ENCODE measurements at places on chromosomes 3 and 15.

DNA sequence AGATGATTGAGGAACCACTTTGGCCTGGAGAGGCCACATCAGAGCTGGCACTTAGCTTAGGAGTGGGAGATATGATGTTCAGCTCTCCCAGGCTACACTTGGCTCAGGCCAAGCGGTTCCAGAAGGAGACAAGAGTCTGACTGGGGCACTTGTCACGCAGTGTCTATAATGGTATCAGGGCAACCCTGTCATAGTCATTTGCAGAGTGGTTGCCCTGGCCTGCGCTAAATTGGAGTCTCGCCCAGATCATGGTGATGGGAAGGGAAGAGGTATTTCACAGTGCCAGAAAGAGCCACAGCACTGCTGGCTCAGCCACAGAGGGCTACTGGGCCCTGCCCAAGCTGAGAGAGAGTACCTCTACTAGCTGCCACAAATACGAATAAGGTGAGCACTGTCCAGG, 186.9 kb upstream of the CRBN start:
- no peak for DNase-seq

DNA sequence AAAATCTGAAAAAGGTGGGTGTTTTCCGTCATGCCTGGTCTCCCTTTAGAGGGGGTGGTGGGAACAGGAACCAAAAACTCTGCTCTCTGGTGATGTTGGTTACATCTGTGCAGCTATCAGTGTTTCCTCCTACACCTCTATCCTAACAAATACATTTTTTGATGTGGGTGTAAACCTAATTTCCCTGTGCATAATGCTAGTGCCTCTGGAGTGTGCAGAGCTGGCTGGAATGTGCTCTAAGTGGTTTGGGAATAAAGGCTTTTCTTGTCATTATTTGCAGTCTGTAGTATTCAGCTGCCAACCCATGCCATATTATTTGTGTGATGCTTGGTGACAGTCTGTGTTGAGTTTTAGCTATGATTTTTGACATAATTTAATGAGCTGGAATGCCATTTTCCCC, 547.6 kb downstream of the NLGN1 start:
- DNase-seq: no peak

- no peak for DNase-seq
Measured at GRCh38 chr3:18394384-18394995, 30.6 kb downstream of the SATB1 start.

- DNase-seq: no peak
Measured at GRCh38 chr3:130820976-130821375, 72.9 kb upstream of the ATP2C1 start.

DNA sequence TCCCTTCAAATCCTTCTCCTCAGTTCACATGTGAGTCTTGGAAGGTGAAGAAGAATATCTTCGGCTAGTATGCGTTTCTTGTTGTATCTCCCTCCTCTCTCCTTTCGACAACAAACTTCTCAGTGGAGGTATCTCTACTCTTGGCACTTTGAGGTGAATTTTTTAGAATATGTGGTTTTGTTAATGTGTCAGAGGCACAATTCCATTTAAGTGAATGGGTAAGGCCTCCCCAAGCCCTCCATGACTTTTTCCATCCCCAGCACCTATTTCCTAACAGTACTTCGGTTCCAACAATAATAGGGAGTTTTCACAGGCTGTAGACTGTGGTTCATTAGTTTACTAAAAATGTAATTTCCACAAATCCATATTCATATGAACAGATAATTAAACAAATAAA, 74.2 kb downstream of the TM4SF4 start:
- no peak for DNase-seq

DNA sequence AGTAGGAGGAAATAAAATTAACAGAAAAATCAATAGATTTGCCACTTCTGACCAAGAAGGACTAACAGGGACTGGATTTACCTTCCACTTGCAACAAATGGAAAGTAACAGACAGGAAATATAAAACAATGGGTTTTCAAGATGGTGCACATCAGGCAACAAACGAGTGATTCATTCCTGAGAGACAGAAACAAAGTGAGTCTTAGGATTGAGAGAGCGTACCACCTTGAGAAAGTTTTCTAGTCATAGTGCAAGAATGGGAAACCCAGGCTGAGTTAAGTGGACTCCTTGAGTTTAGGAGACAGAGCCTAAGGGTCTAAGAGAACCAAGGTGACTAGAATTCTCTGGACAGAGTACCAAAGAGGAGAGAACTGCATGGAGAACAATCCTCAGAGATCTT, 101.7 kb downstream of the PPP2R3A start:
- no peak for DNase-seq

DNA sequence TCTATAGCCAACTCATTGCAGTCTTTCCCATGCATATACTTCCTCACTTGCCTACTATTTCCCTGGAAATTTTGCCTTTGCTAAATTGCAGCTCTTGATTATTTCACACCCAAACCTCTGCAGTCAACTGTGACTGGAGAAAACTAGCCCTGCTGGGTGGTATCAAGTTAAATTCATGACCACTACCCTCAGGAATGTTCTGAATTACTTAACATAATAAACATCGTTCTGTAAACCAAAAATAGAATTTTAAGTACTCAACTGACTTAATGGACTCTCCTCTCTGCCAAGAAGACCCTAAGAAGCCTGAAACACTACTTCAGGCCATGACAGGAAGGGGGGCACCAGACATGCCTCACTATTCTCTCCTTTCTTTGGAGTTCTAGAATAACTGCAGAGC, 1278.0 kb upstream of the GBE1 start:
- no peak for DNase-seq

DNA sequence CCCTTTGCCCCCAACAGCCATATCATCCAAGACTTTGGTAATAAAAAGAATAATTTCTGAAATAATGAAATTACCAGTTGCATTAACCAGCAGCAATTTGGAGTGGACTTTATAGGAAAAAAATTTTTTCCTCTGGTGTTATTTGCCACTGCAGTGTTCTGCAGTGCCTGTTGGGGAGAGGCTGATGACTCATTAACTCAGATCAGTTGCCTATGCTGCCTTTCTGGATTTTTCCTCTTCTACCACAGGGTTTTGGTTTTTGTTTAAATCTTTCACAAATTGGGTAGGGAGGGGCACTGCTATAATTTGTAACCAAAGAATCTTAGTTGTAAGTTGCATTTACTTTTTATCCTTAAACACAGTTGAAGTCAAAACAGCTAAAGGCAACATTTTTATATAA, 22.7 kb downstream of the ATP6V1A start:
- DNase-seq: no peak

DNA sequence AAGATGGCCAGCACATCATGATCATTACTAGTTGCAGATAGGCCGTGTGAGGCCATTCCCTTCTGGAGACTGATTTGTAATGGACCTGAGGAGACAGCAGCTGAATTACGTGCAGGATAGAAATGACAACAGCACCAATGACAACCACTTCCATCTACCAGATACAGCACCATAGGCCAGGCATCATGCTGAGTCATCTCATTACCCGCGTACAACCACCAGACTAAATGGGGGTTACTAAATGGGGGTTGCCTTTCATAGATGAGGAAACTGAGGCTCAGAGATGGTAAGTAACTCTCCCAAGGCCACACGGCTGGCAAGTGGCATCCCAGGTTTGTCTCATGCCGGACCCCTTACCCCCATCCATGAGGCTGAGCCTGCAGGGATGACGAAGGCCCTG, 32.8 kb upstream of the FAM107A start:
- DNase-seq: no peak

DNA sequence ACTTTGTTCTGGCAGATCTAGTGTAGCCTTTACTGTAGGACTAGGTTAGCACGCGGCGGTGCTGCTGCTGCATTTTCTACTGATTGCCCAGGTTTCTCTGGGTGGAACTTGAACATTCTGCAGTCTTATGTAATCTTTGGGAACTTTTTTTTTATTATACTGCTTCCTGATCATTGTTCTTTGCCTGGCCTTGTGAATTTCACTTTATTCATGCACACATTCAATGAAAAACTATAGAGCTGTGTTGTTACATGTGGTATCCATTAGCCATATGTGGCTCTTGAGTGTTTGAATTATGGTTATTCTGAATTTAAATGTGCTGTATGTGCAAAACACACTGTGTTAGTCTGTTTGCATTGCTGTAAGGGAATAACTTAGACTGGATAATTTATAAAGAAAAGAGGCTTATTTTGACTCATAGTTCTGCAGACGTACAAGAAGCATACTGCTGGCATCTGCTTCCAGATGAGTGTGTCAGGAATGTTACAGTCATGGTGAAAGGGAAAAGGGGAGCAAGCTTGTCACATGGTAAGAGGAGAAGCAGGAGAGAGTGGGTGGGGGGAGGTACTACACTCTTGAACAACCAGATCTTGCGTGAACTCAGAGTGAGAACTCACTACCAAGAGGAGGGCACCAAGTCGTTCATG, 26.5 kb downstream of the MEF2A start:
- no peak for DNase-seq

- no peak for DNase-seq
Measured at GRCh38 chr3:13500133-13500885, 20.2 kb downstream of the HDAC11 start.

DNA sequence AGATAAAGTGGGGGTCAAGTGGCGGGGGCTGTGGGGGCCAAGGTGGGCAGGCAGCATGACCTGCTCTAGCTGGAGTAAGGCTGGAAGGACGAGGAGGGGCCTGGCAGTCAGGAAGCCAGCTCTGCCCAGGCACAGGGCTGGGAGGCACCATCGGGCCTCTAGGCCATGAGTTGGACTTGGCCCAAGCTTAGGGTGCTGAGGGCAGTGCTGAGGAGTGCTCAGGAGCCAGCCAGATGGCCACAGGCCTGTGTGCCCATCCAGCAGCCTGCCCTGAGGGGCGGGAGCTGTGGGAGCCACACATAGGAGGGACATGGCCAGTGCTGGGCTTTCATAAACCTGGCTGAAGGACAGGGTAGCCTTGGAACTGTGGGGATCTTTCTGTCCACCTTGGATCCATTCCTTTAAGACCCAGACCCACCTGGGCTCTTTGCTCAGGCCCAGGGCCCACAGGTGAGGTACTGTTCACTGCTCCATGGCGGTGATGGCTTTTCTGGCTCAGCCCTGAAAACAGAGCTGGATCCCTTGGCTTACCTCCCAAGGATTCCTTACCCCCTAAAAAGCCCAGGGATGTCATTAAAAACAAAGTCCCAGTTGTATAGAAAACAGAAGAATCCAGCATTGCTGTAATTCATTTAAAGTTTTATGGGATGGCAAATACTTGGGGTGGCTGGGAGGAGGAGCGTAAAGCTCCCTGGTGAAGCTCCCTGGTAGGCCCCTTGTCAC, 137.0 kb downstream of the DNAJB8 start:
- no peak for DNase-seq

DNA sequence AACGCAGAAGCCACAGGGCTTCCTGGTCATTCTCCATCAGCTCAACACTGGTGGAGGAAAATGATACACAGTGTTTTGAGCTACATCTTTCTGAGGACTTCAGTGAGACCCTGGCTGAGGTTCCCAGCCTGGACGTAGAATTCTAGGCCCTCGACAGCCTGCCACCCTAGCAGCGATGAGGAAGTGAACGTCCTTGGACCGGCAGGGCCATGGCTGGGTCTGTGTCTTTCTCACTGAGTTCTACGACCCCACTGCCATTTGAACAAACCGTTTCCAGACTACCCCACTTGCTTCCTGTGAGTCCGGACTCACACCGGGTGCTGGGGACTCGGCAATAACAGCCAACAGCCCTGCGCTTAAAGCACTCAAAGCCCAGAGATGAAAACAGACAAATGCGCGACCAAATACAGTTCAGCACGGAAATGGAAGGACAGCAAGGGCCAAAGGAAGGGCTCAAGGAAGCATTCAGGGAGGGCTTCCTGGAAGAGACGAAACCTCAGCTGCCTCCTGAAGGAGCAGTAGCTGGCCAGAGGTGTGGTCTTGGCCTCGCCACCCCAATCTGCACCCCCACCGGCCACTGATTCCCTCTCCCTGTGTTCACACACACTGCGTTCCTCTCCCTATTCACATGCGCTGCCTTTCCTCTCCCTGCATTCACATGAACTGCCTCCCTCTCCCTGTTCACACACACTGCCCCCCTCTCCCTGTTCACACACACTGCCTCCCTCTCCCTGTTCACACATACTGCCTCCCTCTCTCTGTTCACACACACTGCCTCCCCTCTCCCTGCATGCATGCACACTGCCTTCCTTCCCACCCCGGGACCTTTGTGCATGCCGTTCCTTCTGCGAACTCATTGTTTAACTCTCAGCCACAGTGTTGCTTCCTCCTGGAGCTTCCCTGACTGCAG, 136.3 kb upstream of the PRR20G start:
- DNase-seq: no peak

DNA sequence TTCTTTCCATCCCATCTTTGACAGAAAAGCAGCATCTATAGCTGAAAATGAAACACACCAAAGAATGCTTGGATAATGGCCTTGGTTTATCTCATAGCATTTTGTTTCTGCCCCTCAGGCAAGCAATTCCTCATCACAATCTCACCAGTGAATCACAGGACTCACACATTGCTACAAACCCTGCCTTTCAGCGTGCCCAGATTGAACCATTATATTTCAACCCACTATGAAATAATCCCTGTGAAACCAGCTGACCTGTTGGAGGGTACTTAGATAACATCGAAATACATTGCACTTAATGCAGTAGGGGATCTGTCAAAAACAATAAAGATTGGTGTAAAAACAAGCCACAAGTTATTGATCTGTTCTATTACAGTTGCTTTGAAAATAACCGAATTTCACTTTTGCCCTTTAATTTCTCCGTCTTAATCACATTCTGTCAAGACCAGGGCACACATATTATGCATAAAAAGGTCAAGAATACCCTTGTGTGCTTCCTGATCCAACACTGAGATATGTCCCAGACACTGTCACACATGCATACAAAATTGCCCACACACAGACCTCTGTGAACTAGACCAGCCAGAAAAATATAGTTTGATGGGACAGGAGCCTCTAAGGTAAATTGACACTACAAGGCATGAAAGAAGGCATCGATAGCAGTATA, 839.8 kb downstream of the NTRK3 start:
- no peak for DNase-seq

DNA sequence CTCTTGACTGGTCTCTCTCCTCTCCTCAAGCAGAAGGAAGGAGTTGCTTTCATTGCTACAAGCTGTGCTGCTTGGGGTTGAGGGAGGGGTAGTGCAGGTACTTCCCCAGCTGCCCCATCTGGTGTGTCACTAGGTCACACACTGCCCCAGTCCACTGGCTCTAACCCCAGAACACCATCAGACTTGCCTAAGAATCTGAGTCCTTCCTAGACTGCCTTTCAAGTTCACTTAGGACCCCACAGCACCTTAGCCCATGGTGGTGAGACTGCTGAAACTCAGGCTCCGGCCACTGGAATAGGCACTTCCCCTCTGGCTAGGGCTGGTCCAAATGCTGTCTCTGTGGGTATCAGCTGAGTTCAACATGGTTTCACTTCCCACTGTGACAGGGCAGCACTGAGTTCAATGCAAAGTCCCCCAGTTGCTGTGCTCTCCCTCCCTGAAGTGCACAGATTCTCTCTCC, 279.7 kb upstream of the GOLGA6L4 start:
- no peak for DNase-seq

GRCh38 chr3:107208100-107208499, 169.1 kb upstream of the CCDC54 start:
- DNase-seq: peak; percentile 68
